Left forelimb (tissue), 1 donor: ENCODE measurements at places on chromosomes 3 and 15.

GRCh38 chr15:28265334-28266019 is 56.5 kb downstream of the HERC2 start:
- no peak for DNase-seq

GRCh38 chr3:69505770-69506407 is 120.0 kb upstream of the FRMD4B start:
- no peak for DNase-seq

DNA sequence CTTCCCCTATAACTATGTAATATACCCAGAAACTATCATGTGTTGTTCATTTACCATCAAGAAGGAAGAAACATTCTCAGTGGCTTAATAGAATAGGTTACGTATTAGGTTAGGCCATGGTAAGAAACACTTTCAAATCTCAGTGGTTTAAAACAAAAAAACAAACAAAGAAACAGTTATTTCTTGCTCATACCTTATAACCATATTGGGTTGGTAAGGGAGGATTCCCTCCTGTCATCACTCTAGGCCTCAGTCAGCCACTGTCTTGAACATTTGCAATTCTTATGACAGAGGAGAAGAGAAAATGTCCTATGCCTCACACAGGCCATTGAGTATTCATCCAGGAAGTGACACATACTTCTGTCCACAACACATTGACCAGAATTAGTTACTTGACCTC is 727.7 kb upstream of the NECTIN3 start:
- no peak for DNase-seq

- DNase-seq, result no peak
These were observed 98.0 kb upstream of the ABHD17C start for GRCh38 chr15:80597076-80597475.

DNA sequence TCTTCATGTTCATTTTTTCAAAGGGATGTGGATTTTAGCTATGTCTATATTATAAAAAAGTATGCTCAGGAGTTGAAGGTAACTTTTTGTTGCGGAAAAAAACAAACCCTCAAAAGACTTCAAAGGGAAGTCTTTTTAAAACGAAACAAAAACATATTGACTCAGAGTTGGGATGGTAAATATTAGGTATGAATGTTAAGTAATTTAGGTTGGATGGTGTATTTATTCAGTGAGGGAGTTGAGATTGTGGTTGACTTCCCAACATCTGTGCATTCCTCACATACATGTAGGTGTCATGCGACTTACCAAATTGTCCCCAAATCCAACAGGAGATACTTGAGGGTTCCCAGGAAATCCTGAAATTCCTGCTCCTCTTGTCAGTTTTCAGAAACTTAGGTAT is 32.7 kb upstream of the PLSCR5 start:
- no peak for DNase-seq

- DNase-seq, result no peak
These were observed 2.0 kb downstream of the SRGAP3 start for GRCh38 chr3:9247361-9247940.

DNA sequence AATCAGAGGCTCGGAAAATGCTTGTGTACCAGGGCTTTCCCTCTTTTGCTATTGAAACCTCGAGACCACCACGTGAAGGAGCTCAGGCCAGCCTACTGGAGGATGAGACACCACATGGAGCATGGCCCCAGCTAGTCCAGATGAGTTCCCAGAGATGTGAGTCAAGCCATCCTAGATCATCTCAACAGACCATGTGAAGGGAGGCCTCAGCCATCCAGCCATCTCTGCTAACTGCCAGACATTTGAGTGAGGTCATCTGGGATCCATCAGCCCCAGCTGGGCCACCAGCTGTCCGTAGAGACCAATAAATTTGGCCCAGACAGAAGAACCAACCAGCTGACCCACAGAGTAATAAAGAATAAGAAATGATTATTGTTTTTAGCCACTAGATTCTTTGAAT is 62.8 kb upstream of the PROK2 start:
- no peak for DNase-seq

DNA sequence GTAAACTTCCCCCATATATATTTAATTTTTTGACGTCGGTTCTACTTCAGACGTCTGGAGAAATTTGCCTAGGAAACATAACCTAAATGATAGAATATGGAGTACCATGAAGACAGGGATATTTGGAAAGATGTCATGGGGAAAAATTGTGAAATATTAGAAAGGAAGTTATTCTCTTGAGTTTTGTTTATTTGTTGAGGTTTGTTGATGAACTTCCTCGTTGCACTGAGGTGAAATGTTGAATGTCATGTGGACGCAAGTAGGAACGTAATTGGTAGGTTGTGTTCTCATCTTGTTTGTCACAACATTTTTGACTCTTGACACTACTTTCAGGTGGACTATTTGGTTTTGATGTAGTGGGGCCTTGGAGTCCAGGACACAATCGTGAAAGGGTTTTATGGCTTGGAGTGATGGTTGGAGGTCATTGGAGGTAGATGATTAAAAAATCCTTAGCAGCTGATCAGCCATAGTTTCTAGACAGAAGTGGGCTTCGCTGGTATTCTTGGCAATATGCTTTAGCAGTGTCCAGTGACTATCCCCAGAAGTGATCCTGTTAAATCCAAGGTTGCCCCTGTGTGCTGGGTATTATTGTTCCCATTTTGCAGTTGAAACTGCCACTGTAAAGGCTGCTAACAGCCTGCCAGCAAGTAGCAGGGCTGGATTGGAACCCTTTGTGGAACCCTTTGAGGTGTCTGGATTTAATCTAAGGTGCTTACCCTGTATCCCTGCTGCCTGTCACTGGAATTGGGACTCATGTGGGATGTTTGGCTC is 1.5 kb downstream of the ABHD5 start:
- no peak for DNase-seq

DNA sequence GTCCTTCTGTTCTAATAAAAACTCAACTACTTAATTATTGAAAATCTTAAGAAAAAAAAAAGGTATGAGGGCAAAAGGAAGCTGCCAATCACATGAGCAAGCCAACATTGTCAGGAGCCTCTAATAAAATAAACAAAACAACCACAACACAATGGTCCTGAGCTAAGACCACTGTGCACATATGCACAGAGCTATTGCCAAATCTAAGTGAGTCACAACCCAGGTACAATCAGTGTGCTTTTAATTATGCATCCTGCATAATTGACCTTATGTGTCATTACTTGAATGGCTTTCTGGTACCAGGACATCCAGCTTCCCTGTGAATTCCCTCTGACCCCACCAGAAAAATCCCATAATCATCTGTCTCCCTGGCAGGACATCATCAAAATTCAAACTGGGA is 639.8 kb downstream of the MAGI1 start:
- no peak for DNase-seq

DNA sequence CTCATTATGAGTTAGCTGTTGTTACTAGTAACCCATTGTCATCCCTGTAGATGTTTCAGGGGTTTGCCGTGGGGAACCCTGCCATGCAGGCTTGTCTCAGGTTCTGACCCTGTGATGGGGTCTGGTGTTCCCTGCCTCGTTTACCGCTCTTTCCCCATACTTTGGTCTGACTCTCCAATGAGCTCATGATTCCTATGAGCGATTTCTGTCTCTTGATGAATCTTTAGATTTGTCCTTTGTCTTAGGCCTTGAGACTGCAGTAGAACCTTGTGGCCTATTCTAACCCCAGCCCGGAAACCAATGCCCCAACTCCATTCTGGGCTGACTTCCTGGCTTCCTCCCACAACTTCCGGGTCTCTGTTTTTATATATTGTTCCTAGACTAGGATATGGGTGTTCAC is 11.3 kb upstream of the IQGAP1 start:
- no peak for DNase-seq

GRCh38 chr15:65106011-65106590 is 8.9 kb downstream of the UBAP1L start:
- no peak for DNase-seq

- no peak for DNase-seq
These were observed 901.1 kb downstream of the TBL1XR1 start for GRCh38 chr3:176296066-176296597.

- DNase-seq, result peak; percentile 36
These were observed 106.3 kb downstream of the SNRPN start for GRCh38 chr15:25060996-25061620.

- no peak for DNase-seq
These were observed 737.1 kb downstream of the FHIT start for GRCh38 chr3:60514085-60514649.

- DNase-seq, result no peak
These were observed 5.6 kb upstream of the MUC20 start for GRCh38 chr3:195715134-195715533.

- no peak for DNase-seq
These were observed 96.0 kb downstream of the IQSEC1 start for GRCh38 chr3:12977117-12977808.

GRCh38 chr3:74127256-74127655 is 487.2 kb downstream of the CNTN3 start:
- DNase-seq, result no peak

DNA sequence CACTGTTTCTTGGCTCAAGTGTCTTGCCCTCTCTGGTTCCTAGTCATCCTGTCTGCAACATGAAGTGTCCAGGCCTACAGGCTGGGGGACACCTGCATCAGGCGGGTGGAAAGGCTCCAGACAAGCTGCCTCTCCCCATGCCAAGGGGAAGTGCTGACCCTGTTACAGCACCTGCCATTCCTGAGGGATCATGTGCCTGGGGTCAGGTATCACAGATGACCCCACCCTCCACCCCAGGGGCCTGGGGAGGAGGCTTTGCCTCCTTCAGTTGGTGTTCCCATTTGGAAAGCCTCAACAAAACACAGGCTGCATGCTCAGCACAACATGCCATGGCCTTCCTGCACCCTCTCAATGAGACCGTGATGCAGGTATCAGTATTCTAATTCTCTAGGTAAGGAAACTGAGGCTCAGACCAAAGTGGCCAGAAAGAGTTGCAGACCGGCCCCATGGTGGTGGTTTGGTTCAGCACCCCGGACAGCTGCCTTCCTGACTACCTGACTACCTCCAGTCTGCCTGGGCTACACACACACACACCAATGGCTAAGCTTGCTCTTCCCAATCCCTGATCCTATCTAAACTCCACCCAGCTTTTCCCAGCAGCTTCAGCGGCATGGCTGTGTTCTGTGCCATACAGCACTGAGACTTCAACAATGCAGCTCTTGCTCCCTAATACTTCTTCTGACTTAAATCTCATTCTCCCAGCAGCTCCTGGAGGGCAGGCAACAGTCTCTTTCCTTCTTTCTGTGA is 69.7 kb upstream of the LINGO1 start:
- DNase-seq, result no peak

GRCh38 chr3:111215481-111215880 is 143.9 kb downstream of the NECTIN3 start:
- no peak for DNase-seq

GRCh38 chr3:89261673-89262072 is 154.3 kb downstream of the EPHA3 start:
- DNase-seq, result no peak

GRCh38 chr3:10494180-10494579 is 11.2 kb downstream of the ATP2B2 start:
- no peak for DNase-seq

DNA sequence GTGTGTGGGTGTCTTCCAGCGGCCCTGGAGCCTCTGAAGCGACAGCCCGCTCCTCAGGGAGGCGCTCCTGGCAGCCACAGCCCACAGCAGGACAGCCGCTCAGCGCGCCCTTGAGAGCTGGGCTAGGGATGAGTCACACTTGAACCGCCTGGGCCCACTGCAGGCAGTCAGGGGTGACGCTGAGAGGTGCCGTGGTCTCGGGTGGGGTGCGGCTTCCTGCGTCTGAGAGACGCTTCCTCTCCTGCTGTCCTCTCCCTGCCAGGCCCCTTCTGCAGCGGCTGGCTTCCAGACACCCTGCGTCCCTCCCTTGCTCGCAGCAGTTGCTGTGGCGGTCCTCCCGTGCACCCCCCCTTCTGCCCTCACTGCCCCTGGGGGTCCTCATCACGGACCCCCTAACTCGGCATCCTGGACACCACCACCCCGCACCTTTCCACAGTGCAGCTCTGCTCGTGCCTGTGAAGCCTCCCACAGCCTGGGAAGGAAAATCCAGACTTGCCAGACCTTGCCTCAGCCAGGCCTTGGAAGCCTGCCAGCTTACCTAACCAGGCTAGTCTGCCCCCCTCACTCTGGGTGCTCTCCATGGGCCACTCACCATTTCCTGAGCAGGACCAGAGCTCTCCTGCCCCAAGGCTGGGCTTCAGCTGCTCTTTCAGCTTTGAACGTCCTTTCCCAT is 1.1 kb upstream of the SPTBN5 start:
- no peak for DNase-seq

DNA sequence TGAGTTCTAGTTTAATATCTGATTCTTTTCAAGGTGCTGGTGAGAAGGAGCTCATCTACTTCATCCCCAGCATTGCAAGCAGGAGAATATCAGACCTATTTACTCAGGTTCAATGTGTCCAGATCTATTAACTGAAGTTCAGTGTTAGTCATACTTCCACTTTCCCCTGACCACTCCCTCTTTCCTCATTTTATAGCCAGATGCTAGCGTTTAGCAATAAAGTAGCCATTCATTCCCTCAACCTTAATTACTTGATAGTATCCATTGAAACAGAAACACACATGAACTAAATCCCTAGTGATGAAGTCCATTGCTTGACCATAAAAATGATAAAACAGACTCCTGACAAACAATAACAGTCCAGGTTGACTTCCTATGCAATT is 60.0 kb downstream of the RPL22L1 start:
- DNase-seq, result no peak

GRCh38 chr3:4476496-4476895 is 9.4 kb upstream of the SUMF1 start:
- DNase-seq, result no peak

GRCh38 chr3:30332196-30333021 is 274.0 kb upstream of the TGFBR2 start:
- DNase-seq, result no peak

GRCh38 chr3:21898316-21898715 is 147.3 kb upstream of the ZNF385D start:
- no peak for DNase-seq

DNA sequence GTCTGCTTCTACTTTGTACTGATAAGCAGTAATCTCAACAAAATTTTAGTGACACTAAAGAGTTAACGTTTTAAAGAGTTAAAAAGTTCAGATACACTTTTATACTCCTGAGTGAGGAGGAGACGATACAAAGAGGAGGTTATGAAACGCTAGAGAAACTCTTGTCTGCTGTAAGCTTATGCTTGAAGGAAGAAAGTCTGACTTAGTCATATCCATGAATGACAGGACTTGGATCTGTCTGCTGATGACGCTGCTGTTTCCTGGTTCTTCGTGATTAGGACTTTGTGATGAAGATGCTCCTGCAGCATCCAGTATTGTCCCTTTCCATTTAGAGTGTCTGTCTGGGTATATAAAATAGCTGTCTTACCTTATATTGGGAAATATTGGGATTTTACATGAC is 15.8 kb downstream of the TCF12 start:
- no peak for DNase-seq

DNA sequence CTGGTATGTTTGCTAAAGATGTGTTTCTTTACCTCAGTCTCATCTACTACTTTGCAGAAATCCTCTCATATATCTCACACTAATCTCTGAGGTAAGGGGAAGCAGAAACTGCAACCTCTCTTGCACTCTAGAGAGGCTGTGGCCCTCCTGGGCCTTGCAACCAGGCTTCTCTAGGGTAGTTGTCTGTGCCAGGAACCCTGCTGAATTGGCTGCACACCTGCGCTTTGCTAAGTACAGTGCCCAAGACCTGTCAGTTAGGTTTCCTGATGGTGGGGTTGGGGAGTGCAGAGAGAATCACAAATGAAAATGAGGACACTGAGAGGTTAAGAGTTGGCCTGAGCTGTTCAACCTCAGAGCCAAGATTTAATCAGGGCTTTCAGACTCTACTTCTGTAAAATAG is 117.2 kb upstream of the PLXNA1 start:
- no peak for DNase-seq

GRCh38 chr3:183252973-183253527 is at the start of gene B3GNT5:
Gene B3GNT5, plus strand, starts transcription at chr3:183253253. Its CDS starts 16,546 bp downstream, at chr3:183269799.
- no peak for DNase-seq
